ENCODE measurements at places on chromosomes 11 and 22.

GRCh38 chr22:44381761-44382115, 69.0 kb upstream of the SHISAL1 start:
- DNase-seq, result no peak

- peak; percentile 40 for DNase-seq
These were observed 1.8 kb downstream of the CD82 start for GRCh38 chr11:44566952-44567875.

DNA sequence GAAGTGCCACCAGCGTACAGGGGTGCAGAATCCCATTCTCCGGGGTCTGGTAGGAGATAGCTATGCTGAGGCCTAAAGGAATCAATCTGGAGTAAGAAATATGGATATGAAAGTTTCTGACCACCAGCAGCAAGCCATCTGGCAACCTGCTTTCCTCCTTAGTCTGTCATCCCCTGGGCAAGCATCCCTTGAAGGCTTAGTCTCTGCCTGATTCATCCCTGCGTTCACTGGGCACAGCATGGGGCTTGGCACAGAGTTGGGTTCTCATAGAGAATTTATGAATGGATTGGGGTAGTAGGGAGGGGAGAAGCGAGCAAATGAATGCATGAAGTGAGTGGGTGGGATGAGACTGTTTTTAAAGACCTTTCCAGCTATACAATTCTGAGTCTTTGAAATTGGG, 85.8 kb upstream of the NARS2 start:
- no peak for DNase-seq

- DNase-seq, result no peak
These were observed 308.9 kb downstream of the MN1 start for GRCh38 chr22:27492566-27493201.

DNA sequence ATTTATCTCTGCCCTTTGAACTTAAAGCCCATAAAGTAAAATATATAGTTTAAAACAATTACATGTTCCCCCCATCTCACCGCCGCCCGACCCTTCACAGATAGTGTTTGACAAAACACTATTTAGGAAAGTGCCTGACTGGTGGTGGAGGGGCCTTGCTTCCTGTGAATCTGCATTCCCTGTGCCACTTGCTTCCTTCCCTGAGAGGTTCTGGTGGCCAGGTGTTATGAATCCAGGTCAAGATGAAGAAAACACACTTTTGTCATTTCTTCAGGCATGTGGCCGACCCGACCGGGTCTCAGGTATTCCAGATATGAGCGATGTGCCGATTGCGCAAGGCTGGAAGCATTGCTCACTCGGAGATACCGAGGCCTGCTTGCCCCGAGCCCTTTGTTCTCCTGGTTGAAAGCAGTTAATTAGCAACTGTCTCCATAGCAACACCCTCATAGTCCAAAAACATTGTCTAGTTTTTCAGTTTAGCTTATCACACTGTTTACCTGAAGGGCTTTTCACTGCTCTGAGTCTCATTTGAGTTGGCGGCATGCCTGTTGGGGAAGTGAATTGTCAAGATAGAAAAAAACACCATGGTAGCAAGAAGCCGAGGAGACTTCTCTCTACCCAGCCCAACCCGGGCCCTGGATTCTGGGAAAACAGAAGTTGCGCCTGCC, 128.3 kb downstream of the TEAD1 start:
- DNase-seq, result peak; percentile 97

DNA sequence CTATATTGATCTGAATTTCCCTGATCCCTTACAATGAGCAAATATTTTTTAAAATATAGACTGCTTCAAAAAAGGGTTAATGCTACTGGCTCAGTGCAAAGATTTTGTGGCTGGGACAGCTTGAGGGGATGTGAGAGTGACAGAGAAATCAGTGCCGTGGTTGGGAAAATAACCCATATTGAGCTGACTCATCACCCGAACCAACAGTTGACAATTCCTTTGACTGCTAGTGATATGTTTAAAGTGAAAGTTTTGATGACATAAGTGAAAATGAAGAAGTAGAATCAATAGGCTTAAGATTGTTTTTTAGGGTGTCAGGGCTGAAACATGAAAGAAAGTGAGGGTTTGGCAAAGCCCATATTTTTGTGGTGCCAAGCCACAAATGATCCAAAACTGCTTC, 257.1 kb upstream of the TENM4 start:
- no peak for DNase-seq

DNA sequence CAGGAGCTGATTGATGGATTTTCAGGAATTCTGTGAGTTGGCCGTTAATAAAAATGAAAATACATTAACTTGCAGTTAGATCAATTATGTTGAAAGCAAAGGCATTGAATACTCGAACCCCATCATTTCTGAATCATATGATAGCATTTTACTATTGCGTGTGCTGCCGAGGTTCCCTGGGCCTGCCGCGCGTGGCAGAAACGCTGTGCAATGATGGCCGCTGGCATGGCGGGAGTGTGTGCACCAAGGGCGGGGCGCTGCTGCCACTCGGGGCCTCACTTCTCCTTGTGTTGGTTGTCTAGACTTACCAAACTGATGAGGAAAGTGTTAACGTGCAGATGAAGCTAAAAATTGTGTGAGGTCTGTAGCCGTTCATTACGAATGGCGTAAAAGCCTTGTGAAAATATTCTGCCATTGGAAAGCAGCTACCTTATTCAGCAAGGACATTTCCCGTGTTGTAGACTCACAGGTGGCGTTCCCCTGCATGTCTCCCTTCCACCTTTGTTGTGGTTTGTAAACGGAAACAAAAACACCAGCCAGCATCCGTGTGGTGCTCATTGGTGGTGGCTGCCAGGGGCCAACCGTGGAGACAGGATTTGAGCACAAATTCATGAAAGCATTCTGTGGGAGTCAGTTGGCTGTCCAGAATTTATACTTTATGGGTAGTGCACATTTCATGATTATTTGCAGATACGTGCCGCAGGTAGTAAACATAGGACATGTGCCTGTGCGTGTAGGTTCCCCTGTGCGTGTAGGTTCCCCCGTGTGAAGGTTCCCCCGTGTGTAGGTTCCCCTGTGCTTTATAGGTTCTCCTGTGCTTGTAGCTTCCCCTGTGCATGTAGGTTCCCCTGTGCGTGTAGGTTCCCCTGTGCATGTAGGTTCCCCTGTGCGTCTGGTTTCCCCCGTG, 5.9 kb upstream of the GRAMD4 start:
- no peak for DNase-seq

DNA sequence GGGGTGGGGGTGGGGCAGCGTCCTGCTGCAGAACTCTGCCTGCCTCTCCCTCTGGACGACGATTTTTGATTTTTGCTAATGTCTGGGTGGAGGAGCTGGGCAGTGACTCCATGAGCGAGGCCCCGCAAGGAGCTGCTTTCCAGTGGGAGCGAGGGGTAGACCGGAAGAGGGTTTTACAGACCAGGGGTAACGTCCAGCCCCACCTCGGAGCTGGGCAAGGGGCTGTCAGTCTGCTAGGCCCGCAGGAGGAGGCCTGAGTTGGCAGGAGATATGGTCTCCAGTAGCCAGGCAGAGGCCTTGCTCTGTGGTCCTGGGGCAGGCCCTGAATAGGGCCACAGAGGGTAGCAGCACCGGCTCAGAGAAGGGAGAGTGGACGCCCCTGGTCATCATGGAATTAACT, 9.0 kb downstream of the MAPK8IP2 start:
- no peak for DNase-seq

- DNase-seq, result no peak
These were observed 4.2 kb upstream of the INCENP start for GRCh38 chr11:62119569-62119968.

- DNase-seq, result no peak
These were observed 47.5 kb upstream of the TTLL12 start for GRCh38 chr22:43234264-43234988.

DNA sequence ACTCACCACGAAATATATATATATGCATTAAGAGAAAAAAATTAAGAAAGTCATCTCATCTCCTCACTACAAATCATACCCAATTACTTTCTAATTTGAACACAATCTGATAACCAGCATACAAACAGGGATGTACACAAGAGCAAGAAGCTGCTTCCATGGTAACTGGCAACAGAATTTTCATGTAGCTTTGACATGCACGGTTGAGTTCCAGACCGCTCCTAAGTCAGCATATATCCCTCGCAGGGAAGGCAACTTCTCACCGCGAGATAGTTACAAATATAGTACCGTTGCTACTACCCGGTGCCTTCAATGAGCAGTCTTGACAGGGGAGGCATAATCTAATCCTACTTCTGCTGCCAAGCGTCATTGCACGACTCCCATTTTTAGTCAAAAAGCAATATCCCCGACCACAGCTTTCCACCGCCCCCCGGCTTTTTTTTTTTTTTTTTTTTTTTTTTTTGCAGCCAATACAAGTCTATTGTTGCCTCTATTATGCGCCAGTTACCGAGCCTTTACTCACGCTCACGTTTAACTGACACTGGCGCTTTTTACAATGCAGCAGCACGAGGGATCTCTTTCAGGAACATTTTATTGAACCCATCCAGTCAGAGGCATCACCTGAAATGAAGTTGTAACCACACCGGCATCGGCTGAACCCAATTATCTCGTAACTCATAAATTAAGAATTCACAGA, 2.2 kb downstream of the CADM1 start:
- DNase-seq, result peak; percentile 42

Data from amniotic epithelial cell (primary cell).